AG08395 (cell line): ENCODE measurements at places on chromosomes 1 and 21.

- DNase-seq, result no peak
Observed at GRCh38 chr1:11525516-11525915, 46.6 kb downstream of the DISP3 start.

DNA sequence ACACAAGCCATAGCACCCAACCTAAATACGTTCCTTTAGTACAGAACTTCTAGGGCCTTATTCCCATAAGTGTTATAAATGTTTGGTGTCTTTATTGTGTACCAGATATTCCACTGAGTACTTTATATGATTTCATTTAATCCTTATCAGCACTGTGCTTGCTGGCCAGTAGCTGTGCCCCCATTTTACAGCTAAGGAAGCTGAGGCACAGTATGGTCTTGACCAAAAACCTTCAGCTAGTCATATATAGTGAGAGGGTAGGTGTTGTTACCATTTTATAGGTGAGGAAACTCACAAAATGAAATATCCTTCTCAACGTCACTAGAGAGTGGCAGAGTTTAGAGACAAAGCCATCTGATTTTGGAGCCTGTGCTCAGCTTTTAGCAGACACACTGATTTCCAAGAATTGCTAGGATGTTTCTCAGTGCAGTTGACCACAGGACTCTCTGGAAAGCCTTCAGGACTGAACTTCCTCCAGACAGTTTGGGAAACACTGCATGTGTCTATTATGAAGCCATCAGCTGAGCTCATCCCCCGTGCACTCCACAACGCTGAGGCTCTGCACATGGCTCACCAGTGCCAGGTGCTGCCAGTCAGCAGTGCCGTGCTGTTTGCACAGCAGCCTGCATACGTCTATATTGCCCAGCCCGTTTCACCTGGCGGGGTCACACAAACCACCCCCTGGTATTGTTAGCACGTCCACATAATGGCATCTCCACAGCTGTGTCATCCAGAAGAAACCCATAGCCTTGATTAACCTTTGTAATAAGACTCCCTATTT lies 15.4 kb downstream of the NPPA start:
- DNase-seq, result no peak

DNA sequence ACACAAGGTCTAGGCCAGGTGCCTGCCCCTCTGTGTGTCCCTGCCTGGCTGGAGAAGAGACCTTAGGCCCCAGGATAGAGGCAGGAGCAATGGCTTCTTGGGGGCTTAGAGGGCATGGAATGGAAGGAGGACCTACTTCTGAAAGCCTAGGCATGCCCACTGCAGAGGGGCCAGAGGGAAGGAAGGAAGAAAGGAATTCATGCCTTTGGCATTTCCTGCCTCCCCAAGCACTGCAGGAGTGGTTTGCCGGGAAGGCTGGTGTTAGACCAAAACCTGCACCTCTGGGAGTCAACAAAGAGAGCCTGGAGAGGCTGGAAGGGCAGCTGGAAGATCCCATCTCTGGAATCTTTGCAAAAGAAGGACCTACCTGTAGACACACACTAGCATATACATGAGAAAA lies 50.7 kb upstream of the KCNE2 start:
- DNase-seq, result peak; percentile 25

GRCh38 chr1:70372426-70372825 lies 17.9 kb upstream of the ANKRD13C start:
- no peak for DNase-seq

DNA sequence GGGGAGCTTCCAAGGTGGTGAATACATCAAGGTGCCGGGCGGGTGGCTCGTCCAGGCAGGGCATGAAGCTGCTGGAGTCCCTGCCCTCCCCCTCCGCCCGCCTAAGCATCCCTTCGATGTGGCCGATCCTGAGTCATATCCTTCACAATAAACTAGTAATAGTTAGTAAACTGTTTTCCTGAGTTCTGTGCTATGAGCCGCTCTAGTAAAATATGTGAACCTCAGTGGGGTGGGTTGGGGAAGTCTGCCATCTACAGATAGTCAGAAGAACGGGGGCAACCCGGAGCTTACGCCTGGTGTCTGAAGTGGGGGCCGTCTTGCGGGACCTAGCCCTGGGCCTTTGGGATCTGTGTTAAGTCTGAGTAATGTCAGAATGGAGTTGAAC lies 21.6 kb downstream of the C2CD2 start:
- peak; percentile 85 for DNase-seq

DNA sequence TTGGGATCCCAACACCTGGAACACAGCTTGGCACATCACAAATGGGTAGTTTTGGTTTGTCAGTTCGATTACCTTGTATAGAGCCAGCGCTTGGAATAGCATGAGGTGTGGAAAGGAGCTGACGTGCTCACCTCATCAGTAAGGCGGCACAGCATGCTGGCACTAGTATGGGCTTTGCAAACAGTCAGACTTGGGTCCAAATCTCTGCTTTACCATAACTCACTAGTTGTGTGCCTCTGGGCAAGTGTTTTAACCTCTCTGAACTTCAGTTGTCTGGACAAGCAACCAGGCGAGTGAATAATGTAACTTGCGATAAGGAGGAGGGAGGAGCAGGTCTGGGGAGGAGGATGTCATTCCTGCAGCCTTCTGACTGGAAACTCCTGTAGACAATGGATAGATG lies 26.3 kb upstream of the NEK2 start:
- DNase-seq, result no peak

- DNase-seq, result no peak
Observed at GRCh38 chr1:201313086-201313485, 29.8 kb downstream of the PKP1 start.

- no peak for DNase-seq
Observed at GRCh38 chr1:203124011-203124410, 3.5 kb upstream of the ADORA1 start.

DNA sequence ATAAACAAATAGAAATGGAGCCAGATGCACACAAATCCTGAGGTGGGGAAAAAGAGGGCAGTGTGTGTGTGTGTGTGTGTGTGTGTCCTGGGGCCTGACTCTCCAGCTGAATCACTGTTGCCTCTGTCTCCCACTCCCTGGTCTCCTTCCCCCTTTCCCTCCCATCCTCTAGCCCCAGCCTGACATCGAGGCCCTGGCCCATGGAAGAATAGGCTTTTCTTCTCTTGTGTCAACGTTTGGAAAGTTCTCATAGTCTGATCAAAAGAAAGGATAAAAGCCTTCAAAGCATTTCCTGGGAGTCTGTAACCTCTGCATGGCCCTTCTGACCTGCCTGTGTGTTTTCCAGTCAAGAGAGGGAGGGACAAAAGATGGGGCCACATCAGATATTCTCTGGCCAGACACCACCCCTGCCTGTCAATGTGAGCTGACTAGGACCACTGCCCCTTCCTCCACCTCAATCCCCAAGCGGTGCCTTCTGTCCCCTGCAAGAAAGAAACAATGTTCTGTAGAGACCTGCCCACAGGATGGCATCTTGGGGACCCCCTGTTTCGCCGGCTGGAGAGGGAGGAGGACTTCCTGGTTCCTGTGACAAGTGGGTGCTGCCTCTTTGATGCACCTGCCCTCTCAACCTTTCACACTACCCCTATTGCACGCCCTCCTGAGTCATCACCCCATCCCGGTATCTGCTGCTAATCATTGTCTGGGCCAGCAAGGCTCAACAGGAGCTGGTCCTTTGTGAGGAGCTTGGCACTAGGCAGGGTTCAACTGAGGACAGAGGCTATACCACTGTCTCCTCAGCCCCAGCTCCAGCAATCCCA lies 16.2 kb downstream of the KCNJ10 start:
- DNase-seq, result no peak

GRCh38 chr1:8947127-8947691 lies 1.5 kb downstream of the CA6 start:
- no peak for DNase-seq

- no peak for DNase-seq
Observed at GRCh38 chr1:24386241-24386640, 27.3 kb downstream of the STPG1 start.

DNA sequence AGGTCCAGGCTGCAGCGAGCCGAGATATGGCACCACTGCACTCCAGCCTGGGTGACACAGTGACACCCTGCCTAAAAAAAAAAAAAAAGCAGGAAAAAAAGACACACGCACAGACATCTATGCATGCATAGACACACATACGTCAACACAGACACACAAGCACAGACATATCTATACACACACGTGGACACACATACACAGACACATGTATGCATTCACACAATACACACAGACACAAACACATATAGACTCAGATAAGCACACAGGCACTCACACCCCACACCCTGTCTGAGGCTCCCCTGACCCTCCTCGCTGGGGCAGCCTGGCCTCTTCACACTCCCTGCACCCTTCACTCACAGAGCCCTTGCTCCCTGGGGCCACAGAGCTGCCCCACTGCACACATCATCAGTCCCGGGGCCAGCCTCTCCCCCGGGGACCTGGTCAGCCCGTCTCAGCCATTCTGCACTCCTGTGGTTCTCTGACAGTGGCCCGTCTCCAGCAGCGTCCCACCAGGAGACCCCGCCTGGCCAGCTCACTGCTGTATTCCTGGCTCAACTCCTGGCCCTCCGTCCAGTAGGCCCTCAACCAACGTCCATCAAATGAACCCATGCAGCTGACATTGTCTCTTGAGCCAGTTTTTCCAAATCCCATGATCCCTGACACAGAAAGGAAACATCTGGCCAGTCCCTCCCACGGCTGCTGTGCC lies 4.6 kb upstream of the PRKCZ start:
- DNase-seq, result no peak

GRCh38 chr1:225896937-225897549 lies 8.1 kb upstream of the LEFTY1 start:
- DNase-seq, result no peak

- no peak for DNase-seq
Observed at GRCh38 chr1:182855911-182856310, 16.8 kb downstream of the DHX9 start.

GRCh38 chr1:158830904-158831507 lies at the start of gene MNDA:
Gene MNDA (plus strand): TSS chr1:158831351. CDS start chr1:158842154, 10,803 bp downstream.
- no peak for DNase-seq

- DNase-seq, result no peak
Observed at GRCh38 chr1:117452216-117452615, 85.0 kb downstream of the MAN1A2 start.

DNA sequence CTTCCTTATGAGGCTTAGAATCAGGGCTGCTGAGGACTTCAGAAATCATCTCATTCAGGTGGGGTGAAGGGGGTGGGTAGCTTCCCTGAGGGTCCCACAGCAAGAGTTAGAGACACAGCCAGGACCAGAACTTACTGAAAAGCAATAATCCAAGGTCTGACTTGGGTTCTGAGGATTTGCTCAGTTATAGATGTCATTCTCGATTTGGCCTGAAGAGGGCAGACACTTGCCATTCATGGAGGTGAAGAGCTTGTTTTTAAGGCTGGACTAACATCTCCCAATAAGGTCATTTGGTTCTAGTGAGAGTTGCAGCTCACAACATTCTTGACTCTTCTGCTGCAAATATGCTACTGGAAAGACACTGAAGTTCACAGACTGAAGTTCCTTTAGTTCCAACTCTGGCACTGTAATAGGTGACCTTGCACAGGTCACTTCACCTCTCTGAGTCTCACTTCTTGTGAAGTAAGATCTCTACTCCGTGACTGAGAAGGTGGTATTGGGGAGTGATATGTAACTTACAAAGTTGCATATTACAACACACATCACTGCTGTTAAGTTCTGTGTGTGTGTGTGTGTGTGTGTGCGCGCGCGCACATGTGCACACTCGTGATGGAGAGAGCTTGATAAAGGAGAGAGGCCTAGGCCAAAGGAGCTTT lies 69.8 kb upstream of the DIRAS3 start:
- peak; percentile 77 for DNase-seq

GRCh38 chr1:206131037-206131436 lies 13.8 kb upstream of the AVPR1B start:
- no peak for DNase-seq

DNA sequence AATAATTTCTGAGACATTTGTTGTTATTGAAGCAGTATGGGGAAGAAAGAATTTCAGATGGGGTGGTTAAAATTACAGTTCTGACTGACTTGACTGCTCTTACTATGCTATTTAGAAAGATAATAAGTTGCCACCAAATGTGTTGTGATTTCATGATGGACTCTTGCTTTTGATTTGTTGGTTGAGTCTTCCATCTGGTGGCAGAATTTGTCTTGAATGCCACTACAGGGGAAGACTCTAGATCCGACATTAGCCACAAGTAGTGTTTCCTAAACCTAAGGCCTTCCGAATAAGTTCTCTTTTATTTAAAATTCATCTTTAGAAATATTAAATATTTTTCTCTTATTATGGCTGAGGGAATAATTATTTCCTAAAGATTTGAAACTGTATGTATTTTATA lies 190.9 kb upstream of the ADGRL4 start:
- DNase-seq, result peak; percentile 5

GRCh38 chr1:55706397-55706796 lies 491.2 kb upstream of the USP24 start:
- DNase-seq, result no peak

DNA sequence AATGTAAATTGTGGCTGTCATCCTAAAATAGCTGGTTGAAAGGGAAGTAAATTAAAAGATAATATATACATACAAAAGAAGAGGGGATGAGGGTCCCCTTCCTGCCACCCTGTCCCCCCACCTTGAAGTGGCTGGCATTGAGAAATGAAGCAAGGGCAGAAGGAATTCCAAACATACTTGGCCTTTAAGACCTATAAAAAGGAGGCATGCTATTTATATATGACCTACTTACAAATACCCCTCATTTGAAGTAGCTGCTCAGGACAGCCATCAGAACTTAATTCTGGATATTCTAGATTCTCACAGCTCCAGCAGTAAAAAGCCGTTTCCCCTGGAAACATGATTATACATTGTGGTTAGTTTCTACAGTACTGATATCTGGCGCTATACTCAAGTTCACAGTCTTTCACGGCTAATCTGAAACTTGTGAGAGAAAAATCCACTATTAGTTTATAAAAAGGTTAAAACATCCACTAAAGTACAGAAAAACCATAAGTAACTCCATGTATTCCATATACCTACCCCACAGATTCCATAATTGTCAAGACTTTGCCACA lies 9.6 kb upstream of the MAP10 start:
- no peak for DNase-seq

DNA sequence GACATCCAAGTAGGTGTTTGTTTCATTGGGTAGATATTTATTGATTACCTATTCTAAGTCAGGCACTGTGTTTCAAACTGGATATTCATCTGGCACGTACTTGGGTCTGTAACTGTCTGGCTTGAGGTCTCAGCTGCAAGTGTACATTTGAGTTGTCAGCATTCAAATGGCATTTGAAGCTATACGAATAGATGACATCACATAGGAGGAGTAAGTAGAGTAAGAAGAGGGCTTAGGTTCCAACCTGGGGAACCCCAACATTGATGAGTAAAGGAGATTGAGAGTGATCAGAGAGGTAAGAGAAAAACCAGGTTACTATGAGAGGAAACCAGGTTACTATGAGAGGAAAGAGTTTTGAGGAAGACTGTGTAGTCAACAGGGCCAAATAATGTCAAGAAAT lies 30.7 kb downstream of the ZNF684 start:
- no peak for DNase-seq

GRCh38 chr1:175073633-175074032 lies 6.0 kb downstream of the TNN start:
- no peak for DNase-seq

- peak; percentile 96 for DNase-seq
Observed at GRCh38 chr1:23394684-23395083, 25.0 kb upstream of the ZNF436 start.

GRCh38 chr1:196323869-196324268 lies 284.4 kb downstream of the KCNT2 start:
- no peak for DNase-seq

GRCh38 chr1:66300972-66301451 lies 232.9 kb upstream of the SGIP1 start:
- peak; percentile 49 for DNase-seq

GRCh38 chr1:230851291-230851691 lies 17.0 kb downstream of the C1orf198 start:
- peak; percentile 56 for DNase-seq
